ENCODE measurements at places on chromosomes 13 and 19. TPM values are rescaled to one million over a fixed set of nuclear protein-coding genes. Genes with fewer than 3 reads are reported as not detected.

DNA sequence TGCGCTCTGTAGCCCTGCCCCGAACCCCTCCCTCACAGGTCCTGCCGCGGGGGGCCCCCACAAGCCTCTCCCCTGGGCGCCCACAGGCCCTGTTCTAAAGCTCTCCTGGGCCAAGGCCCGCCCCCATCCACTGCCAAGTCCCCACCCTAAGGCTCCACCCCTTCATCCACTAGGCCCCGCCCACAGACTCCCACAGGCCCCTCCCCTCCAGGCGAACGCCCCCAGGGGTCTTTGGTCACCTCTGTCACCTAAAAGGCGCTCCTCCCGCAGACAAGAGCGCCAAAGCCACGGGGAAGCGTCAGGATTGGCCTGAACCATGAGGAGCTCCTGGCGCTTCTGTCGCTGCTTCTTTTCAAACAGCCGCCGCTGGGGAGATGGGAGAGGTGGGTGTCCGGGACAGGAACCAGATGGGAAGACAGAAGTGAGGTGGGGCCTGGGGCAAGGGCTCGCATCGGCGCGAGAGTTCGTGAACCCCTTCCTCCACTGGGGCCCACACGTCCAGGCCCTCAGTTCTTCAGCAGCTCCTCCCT lies 2.3 kb downstream of the TULP2 start:
- DNase-seq, result no peak

DNA sequence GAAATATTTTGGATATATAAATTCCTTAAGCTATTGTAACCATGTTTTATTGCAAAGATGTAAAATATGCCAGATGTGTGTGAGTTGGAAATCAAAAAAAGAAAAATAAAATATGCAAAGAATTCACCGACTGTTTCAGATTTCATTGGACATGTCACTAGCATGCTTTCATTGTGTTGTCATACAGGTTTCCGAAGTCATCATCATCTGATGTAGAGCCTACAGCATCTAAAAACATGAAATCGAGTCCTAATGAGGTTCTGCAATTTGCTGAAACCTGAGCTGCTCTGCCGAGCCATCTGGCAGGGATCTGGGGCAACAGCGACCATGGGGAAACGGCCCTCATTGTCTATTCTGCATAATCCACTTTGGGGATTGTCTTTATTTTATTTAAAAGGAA lies 196.1 kb upstream of the MAB21L1 start:
- peak; percentile 88 for DNase-seq

Gene ZNF835
- not detected for polyA plus RNA-seq

Gene FOXA3
- not detected for polyA plus RNA-seq
